ENCODE measurements at places on chromosomes 1 and 21.

DNA sequence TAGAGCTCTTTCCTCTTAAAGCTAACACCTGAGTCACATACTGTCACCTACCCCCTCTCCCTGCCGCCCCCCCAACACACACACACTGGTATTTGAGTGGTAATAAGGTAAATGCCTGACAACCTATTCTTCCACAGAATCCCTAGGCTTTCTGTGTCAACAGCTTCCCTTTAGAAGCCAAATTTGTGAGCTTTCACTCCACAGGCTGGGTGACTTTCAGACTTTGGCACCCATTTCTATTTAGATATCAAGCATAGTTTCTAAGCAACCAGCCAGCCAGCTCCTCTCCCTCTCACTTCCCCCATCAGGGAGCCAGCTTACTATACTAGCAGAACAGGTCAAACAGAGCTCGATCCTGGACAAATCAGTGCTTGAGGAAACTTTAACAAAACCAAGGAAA is 3.2 kb upstream of the C1orf74 start:
- no peak for DNase-seq

- no peak for DNase-seq
Observed at GRCh38 chr1:52249831-52250230, 107.9 kb downstream of the ZFYVE9 start.

GRCh38 chr1:78348496-78349284 is 142.1 kb upstream of the PTGFR start:
- no peak for DNase-seq

DNA sequence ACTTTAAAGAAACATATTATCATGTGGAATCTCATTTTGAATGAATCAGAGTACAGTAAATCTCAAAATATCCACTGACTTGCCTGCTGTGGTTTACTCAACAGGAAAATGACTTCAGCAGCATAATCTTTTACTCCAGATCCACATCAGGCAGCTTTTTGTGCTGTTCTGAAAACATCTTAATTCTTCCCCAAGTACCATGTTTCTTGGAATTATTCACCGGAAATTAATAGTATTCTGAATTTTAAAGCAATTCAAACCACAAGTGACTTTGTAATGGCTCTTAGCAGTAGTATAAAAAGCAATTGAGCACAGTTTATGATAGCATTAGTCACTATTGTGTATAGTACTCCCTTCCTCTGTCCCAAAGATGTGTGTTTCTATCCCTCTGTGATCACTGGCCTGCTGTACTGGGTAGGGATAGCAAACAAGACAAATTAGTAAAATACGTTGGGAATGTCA is 64.2 kb upstream of the ERRFI1 start:
- DNase-seq, result no peak

DNA sequence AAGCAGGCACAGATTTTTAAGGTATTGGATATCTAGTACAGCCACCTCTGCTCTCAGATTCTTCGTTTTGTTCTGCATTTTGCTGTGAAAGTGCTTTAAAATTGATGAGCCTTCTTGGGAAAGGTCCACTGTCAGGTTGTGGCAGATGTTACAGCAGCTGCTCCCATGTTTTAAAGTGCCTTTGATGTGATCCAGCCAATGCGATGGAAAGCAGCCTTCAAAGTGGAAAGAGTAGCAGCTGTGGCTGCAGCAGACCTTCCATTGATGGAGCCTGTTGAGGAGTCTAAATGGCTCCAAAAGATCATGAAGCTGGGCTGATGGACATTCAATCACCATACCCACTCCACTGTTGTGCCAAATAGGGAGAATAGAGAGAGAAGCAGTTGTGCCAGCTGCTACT is 816.9 kb downstream of the PLA2G4A start:
- no peak for DNase-seq

DNA sequence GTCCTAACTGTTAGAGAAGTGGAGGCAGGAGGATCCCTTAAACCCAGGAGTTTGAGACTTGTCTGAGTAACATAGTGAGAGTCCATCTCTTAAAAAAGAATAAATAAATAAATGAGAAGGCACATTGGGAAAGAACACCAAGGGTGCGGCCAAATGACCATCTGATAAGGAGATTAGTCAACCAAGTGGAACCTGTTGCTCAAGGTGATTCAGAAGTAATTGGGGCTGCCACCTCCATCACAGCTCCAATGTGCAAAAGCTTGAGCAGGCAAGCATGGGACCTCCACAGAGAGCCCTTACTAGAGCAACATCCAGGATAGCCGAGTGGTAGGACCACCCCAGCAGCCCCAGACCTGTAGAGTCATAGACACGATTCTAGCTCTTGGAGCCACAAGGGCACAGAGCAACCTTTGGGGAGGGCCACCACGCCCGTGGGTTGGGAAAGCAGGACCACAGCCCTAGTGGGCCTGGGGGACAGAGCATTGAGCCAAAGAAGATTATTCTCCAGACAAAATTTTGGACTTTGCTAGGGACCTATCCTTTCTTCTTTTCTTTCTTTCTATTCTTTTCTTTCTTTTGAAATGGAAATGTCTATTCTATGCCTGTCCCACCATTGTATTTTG is 40.9 kb downstream of the KCNK1 start:
- DNase-seq, result no peak

DNA sequence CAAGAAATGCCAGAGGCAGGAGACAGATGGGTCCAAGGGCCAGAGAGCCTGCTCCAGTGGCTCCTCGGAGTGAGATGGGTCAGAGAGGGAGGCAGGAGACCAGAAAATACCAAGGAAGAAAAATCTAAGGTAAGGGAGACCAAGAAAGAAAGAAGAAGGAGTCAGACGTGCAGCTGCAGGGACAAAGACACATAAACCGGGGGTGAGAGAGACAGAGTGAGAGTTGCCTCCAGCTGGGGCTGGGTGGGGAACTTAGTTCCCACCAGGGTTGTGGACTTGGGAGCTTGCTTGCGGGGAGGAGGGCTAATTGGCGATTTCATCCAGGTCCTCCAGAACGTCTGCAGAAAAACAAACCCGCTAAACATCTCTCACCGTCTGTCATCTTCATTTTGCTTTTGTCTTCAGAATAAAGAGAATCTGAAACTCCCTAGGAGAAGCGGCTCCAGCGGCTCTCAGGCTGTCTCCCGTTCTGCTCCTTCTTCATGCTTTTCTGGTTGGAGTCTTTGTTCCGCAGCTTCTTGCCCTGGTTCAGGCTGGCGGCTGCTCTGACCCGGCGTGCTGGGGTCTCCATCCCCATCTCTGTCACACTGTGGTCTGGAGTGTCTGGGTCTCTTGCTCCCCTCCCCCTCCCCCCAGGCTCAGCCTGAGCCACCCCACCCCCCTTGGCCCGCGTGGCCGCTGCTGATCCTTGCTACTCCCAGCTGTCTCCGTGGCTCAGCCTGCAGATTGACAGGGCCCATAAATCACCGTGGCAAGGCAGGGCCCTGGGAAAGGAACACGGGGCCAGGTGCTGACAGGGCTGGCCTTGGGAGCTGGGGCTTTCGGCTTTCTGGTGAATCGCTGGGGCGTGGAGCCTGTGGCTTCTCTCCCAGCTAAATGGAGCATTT is 66.6 kb downstream of the UBIAD1 start:
- no peak for DNase-seq

Data from left lung (tissue), 14 donors.